Esophagus squamous epithelium (tissue), 5 donors: ENCODE measurements at places on chromosomes 11 and 22.

- no peak for DNase-seq
Measured at GRCh38 chr11:19979519-19979845, 180.8 kb downstream of the DBX1 start.

DNA sequence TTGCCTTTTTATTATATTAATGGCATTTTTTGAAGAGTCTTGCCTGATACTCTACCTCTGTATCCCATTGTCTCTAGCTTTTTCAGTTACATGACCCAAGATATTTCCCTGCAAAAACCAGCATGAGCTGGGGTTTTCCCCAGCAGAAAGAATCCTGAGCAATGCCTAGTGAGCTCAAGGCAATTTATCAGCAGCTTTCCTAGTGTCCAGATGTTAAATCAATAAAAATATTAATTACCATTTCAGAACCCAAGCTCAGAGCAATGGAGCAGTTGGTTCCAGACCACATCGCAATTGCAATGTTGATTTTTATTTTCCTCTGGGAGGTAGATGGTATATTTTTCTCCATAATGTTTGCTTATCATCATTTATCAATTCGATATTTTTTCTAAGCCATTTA, 137.2 kb downstream of the RAB38 start:
- no peak for DNase-seq

- DNase-seq: no peak
Measured at GRCh38 chr11:14237444-14237961, 121.5 kb downstream of the RRAS2 start.

DNA sequence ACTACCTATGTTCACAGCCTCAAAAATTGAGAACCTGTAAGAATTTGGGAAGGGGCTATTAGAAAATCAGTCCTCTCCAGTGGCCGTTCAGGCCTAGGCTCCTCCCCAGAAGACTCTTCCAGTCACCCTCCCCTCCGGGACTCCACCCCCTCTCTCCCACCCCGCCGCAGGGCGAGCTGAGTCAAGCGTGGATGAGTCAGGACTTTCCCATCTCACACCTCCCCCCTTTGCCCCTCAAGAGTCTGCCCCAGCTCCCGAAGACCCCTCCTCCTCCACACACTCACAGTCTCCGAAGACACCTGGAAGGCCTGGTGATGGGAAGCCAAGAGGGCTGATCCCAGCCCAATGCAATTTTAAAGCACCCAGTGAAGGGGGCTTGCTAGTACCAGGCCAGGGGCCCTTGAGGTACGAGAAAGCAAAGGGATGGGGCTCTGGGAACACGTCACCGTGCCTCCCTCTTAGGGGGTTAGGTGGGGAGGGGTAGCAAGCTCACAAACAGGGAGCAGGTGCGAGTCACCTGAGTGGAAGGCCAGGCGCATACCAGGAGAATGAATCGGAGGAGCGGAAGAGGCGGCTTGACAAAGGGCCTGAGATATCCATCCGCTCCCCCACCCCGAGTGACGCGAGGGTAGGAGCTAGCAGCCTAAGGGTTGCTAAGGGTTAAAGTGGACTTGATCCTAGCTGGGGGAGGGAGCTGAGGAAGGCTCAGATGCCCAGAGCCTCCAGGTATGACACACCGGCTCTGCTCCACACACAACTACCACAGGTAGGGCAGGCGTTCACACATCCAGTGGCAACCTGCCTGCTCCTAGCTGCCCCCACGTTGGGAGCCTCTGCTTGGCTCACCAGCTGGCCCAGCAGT, 13.6 kb downstream of the BCL9L start:
- DNase-seq: no peak

DNA sequence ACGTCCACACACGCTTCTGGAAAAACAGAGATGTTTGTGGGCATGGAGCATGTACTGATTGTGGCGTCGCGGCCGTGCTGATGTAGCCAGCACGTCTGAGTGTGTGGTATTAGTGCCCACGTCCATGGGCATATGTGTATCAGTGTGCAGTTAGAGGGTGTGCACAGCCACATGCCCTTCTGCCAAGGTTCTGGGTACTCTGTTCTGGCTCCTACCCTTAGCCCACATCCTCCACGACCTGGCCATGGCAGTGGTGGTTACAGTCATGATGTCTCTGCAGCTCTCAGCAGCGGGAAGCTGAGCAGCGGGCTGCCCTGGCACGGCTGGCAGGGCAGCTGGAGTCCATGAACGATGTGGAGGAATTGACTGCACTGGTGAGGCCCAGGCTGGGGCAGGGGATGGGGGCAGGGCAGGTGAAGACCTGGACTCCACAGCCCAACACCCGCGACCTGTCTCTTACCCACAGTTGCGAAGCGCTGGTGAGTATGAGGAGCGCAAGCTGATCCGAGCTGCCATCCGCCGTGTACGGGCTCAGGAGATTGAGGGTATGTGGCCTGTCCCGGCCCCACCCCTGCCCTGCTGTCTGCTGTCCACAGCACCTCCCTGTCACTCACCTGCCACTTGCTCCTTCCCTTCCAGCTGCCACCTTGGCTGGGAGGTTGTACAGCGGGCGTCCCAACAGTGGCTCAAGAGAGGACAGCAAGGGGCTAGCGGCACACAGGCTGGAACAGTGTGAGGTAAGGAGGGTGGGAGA, 7.3 kb downstream of the SMTN start:
- DNase-seq: no peak

GRCh38 chr11:68783216-68783821, 32.0 kb upstream of the TESMIN start:
- no peak for DNase-seq

DNA sequence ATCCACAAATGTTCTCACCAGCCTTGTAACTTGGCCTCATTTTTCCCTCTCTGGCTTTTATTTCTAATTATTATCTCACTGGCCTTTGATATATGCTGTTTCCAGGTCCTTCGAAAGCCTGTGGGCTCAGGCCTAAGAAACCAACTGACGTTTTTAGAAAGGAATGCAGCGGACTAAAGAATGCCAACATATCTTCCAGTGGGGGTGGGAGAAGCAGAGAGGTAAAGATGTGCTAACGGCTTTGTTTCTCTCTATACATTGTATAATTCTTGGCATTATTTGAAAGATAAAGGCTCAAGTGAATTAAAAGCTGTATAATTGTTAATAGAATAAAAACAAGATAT, 28.2 kb downstream of the OR6Q1 start:
- no peak for DNase-seq

DNA sequence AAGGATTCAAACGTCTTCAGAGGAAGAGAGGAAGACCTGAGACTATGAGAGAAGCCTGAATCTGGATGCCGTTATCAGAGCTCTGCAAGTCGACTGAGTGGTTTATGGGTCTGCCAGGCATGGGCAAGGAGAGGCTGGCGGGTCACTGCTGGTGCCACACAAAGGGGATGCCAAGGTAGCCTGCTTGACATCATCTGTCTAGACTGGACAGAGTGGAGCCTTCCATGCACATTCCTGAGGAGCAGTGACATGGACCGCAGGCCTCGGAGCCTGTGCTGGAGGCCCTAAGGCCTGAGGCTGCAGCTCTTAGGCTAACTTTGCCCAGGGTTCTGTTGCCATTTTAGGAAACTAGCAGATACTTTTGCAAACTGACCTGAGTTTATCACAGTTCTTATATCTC, 127.4 kb downstream of the WT1 start:
- no peak for DNase-seq

- no peak for DNase-seq
Measured at GRCh38 chr11:86703987-86704386, 31.6 kb upstream of the ME3 start.

DNA sequence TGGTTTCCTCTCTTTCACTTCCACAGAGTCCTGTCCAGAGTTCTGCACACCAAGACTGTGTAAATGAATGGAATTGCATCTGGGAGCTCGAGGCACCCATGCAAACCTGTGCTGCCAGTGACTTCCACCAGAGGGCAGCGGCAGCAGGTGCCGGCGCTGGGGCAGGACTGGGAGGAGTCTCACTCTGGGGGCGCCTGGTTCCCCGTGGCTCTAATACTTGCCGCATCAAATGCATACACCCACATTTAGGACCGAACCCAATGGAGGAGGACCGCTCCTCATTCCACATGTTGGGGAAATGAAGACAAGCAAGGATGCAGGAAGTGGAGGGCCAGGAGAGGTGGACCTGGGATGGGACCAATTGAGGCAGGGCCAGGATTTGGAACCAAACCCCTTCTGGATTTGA, 1.1 kb upstream of the CD6 start:
- no peak for DNase-seq

GRCh38 chr11:66932543-66932942, 25.6 kb downstream of the PC start:
- no peak for DNase-seq

DNA sequence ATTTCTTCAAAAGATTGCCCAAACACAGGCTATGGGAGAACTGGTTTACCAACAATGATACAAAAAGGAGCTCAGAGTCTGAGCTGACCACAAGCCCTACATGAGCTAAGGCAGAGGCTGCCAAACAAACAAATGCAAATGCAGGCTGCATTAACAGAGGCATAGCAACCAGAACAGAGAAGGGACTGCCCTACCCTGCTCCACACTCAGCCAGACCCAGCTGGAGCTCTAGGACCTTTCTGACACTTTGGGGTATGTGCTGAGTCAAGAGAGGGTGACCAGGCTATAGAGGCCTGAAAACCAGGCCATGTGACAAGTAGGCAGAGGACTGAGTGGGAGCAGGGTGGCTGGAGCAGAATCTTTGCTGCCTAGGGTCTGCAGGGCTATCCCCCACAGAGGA, 17.8 kb upstream of the P2RY2 start:
- no peak for DNase-seq

DNA sequence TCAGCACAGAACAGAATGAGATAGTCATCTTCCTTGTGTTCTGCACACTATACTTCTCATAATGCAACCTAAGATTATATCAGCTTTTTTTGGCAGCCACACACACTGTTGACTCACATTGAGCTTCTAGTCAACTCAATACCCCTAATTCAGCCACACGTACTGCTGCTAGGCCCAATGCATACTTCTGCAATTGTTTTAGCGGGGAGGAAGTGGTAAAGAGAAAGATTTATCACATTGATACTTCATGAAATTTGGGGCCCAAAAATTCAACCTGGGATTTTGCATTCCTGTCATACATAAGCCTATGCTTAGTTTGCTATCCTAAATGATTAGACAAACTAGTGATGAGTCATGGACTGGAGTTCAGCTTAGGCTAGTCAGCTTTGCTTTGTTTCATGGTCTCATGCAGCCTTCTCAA, 8.6 kb upstream of the UPB1 start:
- DNase-seq: no peak

GRCh38 chr22:46815132-46815531, 52.7 kb downstream of the TBC1D22A start:
- no peak for DNase-seq

GRCh38 chr11:64000740-64001483, 14.7 kb downstream of the OTUB1 start:
- DNase-seq: no peak

GRCh38 chr11:71987521-71987920, 11.2 kb upstream of the IL18BP start:
- DNase-seq: no peak

- DNase-seq: no peak
Measured at GRCh38 chr11:113006896-113007445, 45.8 kb downstream of the NCAM1 start.

DNA sequence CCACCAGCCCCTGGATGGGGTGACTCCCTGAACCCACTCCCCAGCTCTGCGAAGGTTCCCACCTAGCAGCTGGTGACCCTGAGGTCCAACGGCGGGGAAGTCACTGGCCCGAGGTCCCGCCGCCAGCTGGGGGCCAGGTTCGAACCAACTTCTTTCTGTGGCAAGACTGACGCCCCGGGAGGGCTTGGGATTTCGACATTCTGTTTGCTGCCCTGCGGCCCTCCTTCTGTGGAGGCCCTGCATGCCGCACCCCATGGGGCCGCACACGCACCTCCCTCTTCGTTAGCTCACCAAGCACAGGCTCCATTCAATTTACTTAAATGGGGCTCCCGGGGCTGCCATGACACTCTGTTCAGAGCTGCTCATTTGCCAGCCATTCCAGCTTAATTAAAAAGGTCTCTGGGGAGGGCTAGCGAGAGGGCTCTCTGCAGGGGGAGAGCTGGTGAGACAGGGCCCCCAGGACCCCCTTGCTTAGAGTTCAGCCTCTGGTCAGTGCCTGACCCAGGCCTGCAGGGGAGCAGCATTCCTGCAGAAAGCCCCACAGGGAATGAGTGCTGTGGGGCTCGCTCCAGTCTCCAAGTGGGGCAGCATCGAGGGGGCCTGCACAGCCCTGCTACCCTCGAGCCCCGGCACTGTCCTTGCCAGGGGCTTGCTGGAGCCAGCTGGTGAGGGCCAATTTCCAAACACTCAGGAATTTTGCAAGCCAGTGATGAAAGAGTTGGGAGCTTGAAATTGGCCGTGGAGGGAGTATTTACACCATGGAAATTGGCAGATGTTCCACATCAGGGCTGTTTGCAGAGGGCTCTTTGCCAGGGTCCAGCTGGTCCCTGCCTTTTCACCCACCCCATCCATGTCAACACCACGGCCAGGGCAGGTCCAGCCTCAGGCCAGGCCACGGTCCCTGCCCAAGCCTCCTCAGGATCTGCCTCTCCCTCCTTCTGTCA, 80.8 kb downstream of the CACNA1I start:
- no peak for DNase-seq

GRCh38 chr11:79487412-79487811, 46.6 kb upstream of the TENM4 start:
- DNase-seq: no peak

GRCh38 chr11:69518081-69518950, 36.9 kb downstream of the LINC01488 start:
- DNase-seq: no peak

DNA sequence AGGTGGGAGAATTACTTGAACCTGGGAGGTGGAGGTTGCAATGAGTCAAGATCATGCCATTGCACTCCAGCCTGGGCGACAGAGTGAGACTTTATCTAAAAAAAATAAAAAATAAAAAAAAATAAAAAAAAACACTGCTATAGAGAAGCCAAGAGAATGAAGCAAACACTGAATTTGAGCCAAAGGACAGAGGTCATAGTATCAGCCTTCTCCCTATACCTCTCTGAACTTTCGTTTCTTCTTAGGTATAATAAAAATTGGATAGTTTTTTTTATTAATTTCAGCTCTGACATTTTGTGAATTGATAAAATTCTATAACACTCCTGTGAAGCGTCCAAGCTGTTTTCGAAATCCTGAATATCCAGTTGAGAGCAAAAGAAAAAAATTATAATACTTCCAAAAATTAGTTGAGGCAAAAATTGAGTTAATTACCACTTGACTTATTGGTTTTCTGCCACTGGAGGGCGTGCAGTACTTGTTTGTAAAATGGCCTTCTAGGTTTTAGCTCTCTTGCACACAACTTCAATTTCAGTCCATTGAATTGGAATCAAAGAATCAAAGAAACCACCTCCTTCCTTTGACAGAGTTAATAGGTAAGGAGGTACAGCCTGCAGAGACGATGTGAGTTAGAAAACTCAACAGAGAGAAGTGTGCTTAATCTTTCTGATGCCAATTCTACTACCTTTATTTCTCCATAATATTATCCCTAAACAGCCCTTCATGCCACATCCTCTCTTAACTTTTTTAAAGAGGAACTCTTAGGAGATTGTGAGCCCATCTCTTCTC, 143.2 kb downstream of the BBOX1 start:
- DNase-seq: no peak
